ENCODE measurements at places on chromosomes 2 and 18.

- no peak for DNase-seq
Observed at GRCh38 chr2:172046080-172046678, 39.1 kb upstream of the DLX1 start.

GRCh38 chr18:54718408-54718773, 109.9 kb upstream of the RAB27B start:
- no peak for DNase-seq

- DNase-seq: no peak
Observed at GRCh38 chr2:226121046-226121738, 678.4 kb downstream of the IRS1 start.

DNA sequence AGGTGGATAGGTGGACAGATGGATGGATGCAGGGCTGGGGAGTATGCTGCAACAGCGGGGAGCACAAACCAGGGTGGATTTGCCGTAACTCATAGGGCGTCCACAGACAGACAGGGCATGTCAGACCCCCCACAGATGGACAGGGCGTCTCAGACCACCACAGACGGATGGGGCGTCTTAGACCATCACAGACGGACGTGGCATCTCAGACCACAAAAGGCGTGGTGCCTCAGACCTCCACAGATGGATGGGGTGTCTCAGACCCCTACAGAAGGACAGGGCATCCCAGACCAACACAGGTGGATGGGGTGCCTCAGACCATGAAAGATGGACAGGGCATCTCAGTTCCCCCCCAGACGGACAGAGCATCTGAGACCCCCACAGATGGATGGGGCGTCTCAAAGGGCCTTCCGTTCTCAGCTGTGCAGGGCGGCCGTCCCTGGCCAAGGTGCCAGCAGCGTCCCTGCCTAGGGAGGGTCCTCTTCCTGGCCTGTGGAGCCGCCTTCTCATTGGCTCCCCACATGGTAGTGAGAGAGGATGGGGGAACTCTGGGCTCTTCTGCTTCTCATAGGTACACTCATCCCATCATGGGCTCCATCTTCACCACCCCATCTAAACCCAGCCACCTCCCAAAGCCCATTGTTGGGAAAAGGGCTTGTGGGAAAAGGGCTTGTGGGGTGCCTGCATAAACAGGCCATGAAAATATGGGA, 2.1 kb downstream of the ANKMY1 start:
- no peak for DNase-seq

GRCh38 chr2:31334311-31335026, 80.1 kb downstream of the XDH start:
- DNase-seq: no peak

DNA sequence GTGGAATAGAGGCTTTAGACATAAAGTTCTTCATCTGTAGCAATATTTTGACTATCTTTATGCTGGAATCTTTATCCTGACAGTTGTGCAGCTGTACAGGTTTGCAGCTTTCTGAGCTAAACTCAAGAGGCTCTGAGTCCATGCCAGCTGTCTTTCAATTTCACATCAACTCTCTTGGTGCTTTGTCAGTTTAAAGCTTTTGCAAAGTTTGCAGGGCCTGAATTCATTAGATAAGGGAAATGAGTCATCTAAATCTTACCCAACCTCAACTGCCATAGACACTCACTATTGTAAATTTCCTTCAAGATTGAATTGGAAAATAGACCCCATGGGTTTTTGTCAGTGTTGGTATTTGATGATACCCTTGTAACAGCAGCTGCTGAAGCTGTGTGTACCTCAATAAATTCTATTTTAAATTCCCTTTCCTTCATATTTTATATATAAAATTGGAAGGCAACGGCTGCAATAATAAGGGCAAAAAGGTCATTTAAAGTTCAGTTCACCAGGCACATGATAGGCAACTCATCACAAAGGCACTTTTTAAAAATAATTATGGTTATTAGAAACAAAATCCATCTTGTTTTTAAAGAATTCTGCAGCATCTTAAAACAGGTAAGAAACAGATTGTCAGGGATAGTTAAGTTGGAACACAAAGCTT, 169.9 kb upstream of the SLC39A10 start:
- DNase-seq: no peak

DNA sequence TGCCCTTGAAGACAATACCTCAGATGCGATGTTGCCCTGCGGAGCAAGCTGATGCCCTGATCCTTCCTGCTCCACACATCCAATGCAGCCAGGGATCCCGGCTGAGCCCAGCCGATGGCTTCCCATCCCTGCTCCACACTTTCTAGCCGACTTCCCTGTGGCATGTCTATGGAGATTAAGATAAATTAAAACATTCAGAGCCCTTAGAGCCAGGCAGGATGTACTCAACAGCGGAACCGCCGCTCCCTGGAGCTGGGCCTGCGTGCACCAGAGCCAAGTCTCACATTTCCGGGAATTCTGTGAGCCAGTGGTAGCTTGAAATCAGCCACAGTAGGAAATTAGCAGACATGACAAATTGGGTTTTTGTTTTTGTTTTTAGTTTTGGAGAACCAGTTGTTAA, 620.6 kb downstream of the GALR1 start:
- no peak for DNase-seq

- DNase-seq: no peak
Observed at GRCh38 chr2:28736034-28736433, 15.6 kb upstream of the PPP1CB start.

- no peak for DNase-seq
Observed at GRCh38 chr2:127454595-127455565, 36.7 kb downstream of the PROC start.

GRCh38 chr2:88165332-88166003, 4.7 kb upstream of the THNSL2 start:
- DNase-seq: no peak

DNA sequence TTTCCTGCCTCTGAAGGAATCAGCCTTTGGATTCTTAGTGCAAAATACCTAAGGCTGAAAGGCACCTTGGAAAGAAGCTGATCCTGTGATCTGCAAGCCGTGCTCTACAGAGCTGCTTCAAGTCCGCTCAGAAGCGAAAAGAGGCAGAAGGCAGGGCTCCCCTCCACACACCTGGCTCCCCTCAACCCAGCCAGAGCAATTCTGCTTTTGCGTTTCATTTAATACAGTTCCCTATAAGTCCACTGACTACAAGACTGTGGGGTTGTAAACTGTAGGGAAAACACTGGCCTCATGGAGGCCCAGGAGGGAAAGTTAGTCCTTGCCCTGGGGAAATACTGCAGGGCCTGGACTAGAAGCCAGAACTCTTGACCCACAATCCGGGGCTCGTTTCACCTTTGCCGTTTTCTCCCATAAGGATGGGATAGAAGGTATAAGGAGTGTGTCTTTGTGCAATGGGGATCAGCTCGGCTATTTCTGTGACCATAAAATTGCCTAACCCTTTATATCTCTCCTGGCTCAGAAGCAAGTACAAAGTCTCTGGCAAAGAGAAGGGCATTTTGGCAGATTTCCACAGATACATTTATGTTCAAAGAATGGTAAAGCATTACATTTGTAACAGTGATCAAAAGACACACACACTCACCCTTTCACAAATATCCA, 95.8 kb upstream of the TEX51 start:
- DNase-seq: no peak

- DNase-seq: no peak
Observed at GRCh38 chr2:200090683-200091082, 135.3 kb downstream of the MAIP1 start.

- DNase-seq: no peak
Observed at GRCh38 chr2:224319750-224320149, 82.2 kb downstream of the FAM124B start.

DNA sequence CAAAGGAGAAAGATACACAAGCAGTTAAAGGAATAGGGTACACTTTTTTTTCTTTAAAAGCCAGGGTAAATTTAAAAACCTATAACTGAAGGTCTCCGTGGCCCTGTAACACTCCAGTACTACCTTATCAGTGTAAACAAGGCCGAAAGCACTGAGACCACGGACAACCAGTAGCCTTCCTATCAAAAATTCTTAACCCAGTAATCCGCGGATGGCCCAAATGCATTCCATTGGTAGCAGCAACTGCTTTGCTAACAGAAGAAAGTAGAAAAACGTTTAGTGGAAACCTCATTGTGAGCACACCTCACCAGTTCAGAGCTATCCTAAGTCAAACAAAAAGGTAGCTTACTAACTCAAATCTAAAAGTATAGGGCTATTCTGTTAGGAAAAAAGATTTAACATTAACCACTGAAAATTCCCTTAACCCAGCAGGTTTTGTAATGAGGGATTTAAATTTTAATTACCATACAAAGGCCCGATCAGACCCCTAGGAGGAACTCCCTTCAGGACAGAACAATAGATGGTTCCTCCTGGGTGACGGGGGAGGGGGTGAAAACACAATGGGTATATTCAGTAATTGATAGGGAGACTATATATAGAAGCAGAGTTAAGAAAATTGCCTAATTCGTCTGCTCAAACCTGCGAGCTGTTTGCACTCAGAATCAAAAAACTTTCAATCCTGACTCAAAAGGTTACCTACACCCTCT, 50.8 kb upstream of the CWC22 start:
- DNase-seq: no peak

GRCh38 chr18:32048507-32049091, 30.0 kb downstream of the RNF125 start:
- DNase-seq: no peak
